ENCODE measurements at places on chromosomes 5 and 9.

DNA sequence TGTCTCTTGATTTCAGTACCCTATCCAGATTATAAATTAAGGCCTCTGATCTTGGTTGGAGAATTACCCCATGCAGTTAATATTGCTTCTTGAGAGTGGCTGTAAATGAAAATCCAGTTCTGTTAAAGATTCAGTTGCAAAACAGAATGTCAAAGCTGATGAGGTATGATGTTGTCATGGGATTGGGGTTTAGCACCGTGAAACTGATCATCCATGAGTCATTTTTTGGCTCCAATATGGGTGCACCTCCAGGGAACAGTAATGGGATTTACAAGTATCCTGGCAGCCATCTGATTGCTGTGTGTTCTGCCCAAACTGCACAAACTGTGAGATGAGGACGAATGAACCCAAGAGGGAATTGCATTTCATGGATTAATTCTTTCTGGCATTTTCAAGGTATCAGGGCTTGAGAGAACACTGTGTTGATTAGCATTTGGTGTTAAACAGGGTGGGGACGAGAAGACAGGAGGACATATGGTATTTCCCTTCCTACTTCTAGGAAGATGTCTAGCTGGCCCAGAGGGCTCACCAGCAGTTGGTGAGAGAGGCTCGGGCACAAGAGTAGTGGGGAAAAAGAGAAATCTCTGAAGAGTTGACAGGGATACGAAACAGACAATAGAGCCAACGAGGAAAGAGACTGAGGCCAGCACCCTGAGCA, 214.7 kb downstream of the GAS1 start:
- DNase-seq: peak; percentile 82

DNA sequence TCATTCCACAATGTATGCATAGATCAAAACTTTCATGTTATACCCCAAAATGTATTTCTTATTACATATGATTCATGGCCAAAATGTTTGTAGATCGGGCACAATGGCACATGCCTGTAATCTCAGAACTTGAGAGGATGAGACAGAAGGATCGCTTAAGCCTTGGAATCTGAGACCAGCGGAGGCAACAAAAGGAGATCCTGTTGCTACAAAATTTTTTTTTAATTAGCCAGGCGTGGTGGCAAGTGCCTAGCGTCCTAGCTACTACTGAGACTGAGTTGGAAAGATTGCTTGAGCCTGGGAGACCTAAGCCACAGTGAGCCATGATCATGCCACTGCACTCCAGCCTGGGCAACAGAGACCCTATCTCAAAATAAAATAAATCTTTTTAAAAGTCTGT, 89.9 kb downstream of the MAPKAP1 start:
- no peak for DNase-seq

DNA sequence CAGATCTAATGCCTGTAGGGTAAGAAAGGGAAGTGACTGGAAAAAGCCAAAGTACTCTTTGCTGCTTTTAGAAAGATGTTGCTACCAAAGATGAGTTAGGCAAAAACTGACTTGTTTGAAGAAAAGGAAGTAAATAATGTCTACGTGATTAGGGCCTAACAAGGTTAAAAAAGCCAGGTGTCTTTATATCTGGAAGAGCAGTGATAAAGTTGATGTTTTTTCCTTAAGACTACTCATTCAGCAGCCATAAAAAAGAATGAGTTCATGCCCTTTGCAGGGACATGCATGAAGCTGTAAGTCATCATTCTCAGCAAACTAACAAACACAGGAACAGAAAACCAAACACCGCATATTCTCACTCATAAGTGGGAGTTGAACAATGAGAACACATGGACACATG, 13.5 kb upstream of the AMACR start:
- no peak for DNase-seq

- DNase-seq: no peak
Measured at GRCh38 chr9:117412841-117413240, 2.0 kb downstream of the ASTN2 start.

DNA sequence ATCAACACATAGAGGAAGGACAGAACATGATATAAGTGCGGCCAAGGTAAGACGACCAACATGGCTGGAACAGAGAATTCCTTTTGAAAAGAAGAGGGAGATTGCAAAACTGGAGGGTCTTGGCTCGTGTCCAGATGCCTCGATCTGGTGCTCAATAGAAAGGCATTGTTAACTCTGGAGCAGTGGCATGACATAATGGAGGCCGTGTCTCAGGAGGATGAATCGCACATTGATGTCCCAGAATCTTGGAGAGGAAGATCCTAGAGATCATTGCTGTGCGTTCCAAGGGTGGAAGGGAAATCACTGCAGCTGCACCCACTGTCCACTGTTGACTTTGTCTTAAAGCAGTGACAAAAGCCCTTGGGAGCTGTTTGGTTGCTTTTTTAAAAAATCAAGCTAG, 30.9 kb downstream of the GRAMD2B start:
- no peak for DNase-seq

GRCh38 chr5:1962619-1963355, 80.1 kb upstream of the IRX4 start:
- no peak for DNase-seq

GRCh38 chr5:53930457-53930856, 370.0 kb downstream of the NDUFS4 start:
- DNase-seq: no peak

GRCh38 chr5:145818604-145819003, 16.5 kb downstream of the PRELID2 start:
- DNase-seq: no peak

DNA sequence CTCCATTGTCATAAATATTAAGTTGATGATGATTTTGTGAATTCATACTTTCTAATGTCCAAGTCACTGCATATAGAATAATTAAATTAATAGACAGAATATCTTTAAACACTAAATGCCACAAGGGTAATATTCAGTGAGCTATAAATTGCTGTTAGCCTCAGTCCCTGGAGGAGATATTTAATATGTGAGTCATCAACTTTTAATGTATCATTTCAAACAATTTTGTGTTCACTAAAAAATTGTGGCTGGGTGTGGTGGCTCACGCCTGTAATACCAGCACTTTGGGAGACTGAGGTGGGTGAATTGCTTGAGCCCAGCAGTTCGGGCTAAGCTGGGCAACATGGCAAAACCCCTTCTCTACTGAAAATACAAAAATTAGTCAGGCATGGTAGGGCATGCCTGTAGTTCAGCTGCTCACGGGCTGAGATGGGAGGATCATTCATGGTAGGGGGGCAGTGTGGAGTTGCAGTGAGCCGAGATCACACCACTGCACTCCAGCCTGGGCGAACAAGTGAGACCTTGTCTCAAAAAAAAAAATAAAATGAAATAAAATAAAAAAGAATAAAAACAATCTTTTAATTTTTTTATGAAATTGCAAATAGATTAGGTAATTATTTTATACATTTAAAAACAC, 717.3 kb upstream of the CHD1 start:
- DNase-seq: no peak

- DNase-seq: no peak
Measured at GRCh38 chr9:135038826-135039225, 48.6 kb upstream of the OLFM1 start.

GRCh38 chr5:59275510-59276324, 617.8 kb downstream of the PDE4D start:
- no peak for DNase-seq

- no peak for DNase-seq
Measured at GRCh38 chr9:76441551-76442322, 17.2 kb upstream of the GCNT1 start.

- DNase-seq: no peak
Measured at GRCh38 chr9:93659837-93660177, 83.4 kb downstream of the PHF2 start.

Data from AG09309 (cell line).